Fibroblast of upper back skin (primary cell): ENCODE measurements at places on chromosomes 3 and 15.

- no peak for DNase-seq
Observed at GRCh38 chr3:184789314-184789998, 22.5 kb upstream of the VPS8 start.

- DNase-seq: peak; percentile 5
Observed at GRCh38 chr3:13161021-13161759, 88.0 kb upstream of the IQSEC1 start.

DNA sequence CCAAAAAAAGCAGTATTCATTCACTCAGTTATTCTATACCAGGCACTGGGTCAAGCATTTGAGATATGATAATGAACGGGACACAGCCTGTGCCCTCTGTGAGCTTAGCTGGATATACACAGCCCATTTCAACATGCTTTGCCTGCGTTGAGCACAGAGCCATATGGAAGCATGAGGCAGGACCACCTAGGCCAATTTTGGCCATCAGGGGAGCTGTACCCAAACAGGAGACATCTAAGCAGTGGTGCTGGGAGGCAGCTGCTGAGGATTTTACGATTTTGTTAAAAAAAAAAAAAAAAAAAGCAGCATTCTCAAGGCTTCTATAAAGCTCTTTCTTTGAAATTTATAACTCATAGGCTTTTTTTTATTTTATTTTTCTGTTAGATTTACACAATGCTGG lies 87.2 kb upstream of the SLC2A2 start:
- DNase-seq: no peak

DNA sequence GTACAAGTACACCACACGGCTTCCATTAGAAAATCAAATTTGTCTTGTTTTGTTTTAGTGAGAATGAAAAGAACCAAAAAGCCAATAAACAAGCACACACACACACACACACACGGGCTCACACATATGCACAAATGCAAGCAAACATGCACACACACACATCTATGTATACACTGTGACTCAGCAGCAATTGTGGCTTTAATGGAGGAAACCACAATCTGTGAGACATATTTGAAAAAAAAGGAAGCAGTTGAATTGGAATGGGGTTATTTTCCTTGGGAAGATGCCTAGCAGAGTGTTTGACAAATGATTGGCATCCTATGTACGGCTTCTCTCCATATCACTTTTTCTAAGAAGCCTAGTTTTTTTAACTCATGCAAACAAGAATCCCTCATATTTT lies 201.1 kb upstream of the ARRDC4 start:
- peak; percentile 59 for DNase-seq

DNA sequence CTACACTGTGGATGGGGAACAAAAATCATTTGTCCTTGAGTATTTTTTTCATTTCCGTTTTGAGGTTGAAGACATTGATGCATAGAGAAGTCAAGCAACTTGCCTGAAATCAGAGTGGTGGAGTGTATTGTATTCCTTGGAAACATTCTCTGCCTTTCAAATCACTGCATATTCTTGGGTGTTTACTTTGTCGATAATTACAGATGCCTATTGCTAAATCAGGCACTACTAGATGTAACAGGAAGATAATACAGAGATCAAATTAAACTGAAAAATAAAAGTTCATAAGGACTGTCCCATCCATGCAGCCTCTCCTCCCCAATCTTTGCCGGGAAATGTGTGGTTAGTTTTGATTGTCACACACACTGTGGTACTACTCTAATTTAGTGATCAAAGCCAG lies 37.4 kb upstream of the VEPH1 start:
- DNase-seq: no peak
